ENCODE measurements at places on chromosomes 13 and 19. TPM values are rescaled to one million over a fixed set of nuclear protein-coding genes. Genes with fewer than 3 reads are reported as not detected.

The NCR1 gene
- not detected for total RNA-seq

The ZNF541 gene
- not detected for total RNA-seq

The LGI4 gene
- total RNA-seq = 15.9 TPM

DNA sequence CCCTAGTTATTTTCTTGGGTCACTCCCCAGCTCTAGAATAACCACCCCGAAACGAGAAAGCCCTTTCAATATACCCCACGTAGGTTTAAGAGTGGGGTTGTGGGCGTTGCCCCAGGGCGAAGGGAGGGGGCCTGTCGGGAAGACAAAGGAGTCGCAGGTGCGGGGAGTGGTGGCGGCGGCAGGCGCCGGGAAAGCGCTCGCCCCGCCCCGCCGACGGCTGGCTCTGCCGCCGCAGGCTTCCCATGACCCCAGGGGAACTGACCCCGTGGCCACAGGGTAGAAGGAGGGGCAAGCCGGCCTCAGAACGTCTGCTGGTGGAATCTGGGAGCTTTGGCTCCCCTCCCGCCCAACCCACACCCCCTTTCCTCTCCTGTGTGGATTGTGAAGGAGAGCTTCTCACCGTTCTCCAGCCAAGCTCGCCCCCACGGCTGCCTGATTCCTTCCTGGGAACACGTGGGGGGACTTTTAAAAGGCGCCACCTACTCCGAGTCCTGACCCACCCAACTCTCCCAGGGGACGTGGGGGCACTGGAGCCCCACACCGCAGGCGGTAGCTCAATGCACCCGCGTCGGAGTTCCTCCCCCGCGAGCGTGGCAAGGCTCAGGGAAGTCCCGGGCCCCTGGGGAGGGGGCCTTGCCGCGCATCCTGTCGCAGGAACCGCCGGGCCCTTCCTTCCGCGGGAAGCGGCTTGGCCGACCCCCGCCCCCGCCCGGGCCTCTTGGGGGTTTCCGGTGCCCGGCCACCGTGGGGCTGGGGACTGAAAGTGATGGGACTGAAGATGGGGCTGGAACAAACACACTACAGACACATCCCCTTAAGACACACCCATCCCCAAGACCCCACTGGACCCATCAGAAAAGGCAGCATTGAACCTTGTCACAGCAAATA, 5.5 kb downstream of the IER2 start:
- peak; percentile 72 for DNase-seq
- peaks cover 4% of the 10 kb centered on the region for H3K36me3 ChIP-seq
- peaks cover 51% of the 10 kb centered on the region for H3K4me1 ChIP-seq
- H3K27me3 ChIP-seq = peaks cover 12% of the 10 kb centered on the region
- peak overlapping the region; percentile 90 for H3K27ac ChIP-seq

DNA sequence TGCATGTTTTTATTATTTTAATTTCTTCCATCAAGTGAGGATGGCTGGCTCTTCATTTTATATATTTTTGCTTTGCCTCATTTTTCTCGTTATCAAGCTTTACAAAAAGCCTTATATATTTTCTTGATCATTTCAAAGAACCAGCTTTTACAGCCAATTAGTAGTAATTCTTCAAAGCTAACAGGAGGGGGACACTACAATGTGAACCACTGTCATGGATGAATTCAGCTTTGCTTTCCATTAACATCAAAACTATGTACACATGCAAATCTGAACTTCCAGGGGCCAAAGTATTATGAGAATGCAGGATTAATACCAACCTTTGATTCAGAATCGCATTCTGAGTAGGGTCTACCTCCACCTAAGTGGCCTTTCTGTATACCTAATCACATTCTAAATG, 11.1 kb downstream of the UQCRFS1 start:
- H3K36me3 ChIP-seq = no peaks in the 10 kb centered on the region
- H3K4me3 ChIP-seq = no peak overlapping the region
- no peaks in the 10 kb centered on the region for H3K27me3 ChIP-seq
- no peak overlapping the region for H3K27ac ChIP-seq
- H3K4me1 ChIP-seq = no peaks in the 10 kb centered on the region
- no peak for DNase-seq

DNA sequence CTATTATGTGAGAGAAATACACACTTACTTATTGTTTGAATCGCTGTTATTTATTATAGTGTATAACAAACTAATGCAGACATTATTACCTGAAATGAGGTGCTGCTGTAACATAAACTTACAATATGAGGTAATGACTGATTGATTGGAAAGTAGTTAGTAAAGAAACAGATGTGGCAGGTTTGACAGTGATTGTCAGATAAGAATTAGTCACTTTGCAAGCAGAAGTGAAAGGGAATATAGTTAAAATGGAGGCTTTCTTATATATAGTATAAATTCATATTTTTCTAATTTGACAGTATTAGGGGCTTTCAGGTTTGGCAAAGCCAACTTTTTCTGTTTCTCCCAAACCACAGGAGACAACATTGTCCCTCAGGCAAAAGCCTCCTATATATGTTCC, 20.6 kb downstream of the MIR17HG start:
- no peaks in the 10 kb centered on the region for H3K27me3 ChIP-seq
- no peak for DNase-seq
- H3K4me3 ChIP-seq = no peak overlapping the region
- no peak overlapping the region for H3K27ac ChIP-seq
- H3K36me3 ChIP-seq = no peaks in the 10 kb centered on the region
- H3K4me1 ChIP-seq = no peaks in the 10 kb centered on the region

- H3K27me3 ChIP-seq = peaks cover 28% of the 10 kb centered on the region
- peaks cover 11% of the 10 kb centered on the region for H3K4me1 ChIP-seq
- DNase-seq = no peak
- no peak overlapping the region for H3K4me3 ChIP-seq
- H3K36me3 ChIP-seq = peaks cover 3% of the 10 kb centered on the region
Observed at GRCh38 chr19:1456121-1456900, 6.4 kb downstream of the APC2 start.

DNA sequence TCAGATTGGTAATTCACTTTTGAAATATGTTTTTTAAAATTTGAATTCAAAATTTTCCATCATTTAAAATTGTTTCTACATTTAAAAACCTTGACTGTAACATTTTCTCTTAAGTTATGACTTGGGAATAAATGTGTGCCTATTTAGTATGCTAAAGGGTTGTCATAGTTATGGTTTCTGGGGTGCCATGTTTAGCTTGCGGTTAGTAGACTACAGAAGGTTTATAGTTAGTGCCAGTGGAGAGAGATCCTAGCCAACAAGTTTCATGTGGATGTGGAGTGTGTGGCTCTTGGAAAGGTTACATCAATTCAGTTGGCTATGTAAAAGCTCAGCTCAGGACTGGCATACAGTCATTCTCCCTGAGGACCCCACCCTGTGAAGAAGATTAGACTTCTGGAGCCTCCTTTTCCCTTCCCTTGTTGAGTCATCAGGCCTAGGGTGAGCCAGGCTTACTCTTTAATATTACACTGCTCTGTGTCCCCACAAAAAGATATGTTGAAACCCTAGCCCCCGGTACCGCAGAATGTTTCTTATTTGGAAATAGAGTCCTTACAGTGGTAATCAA, 20.4 kb downstream of the LMO7 start:
- no peaks in the 10 kb centered on the region for H3K4me1 ChIP-seq
- H3K36me3 ChIP-seq = no peaks in the 10 kb centered on the region
- no peaks in the 10 kb centered on the region for H3K27me3 ChIP-seq
- no peak overlapping the region for H3K27ac ChIP-seq
- no peak overlapping the region for H3K4me3 ChIP-seq
- no peak for DNase-seq

DNA sequence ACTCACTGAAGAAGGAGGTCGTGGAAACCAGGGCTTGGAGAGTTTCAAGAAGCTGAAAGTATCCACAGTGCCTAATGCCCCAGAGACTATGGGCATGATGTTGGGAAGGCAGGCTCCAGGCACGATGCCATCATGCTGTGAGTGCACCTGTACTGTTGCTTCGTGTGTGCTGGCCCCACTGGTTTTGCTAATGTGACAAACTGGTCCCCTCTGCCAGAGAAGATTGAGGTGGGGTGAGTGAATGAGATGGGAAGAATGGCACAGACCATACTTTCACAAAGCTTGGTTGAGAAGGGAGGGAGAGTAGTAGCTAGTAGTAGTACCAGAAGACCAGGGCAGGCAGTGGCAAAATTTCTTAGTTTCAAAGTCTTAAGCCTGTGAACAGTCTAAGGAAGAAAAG, 19.0 kb upstream of the POP4 start:
- no peaks in the 10 kb centered on the region for H3K36me3 ChIP-seq
- H3K4me1 ChIP-seq = peaks cover 4% of the 10 kb centered on the region
- no peak overlapping the region for H3K27ac ChIP-seq
- H3K27me3 ChIP-seq = peaks cover 86% of the 10 kb centered on the region
- no peak overlapping the region for H3K4me3 ChIP-seq
- DNase-seq = no peak

DNA sequence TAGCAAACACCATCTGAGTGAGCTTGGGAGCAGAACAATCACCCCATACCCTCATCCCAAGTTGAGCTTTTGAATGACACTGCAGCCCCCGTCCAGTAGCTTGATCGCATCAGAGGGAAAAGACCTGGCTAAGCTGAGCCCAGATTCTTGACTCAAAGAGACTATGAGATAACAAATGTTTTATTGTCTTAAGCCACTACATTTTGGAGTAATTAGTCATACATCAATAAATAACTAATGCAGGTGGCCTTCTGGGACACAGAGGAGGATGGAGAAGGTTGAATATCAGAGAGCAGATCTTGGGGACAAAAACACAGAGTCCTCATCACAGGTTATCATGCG, 24.6 kb upstream of the IGSF23 start:
- H3K27me3 ChIP-seq = peaks cover 27% of the 10 kb centered on the region
- H3K36me3 ChIP-seq = no peaks in the 10 kb centered on the region
- DNase-seq = no peak

GRCh38 chr19:926323-926588, 421 bp downstream of the ARID3A start:
- H3K36me3 ChIP-seq = no peaks in the 10 kb centered on the region
- no peak overlapping the region for H3K27ac ChIP-seq
- peaks cover 17% of the 10 kb centered on the region for H3K27me3 ChIP-seq
- DNase-seq = no peak
- H3K4me3 ChIP-seq = peak overlapping the region; percentile 79

GRCh38 chr13:34247596-34247995, 429.6 kb downstream of the RFC3 start:
- no peaks in the 10 kb centered on the region for H3K36me3 ChIP-seq
- no peak overlapping the region for H3K4me3 ChIP-seq
- peaks cover 4% of the 10 kb centered on the region for H3K4me1 ChIP-seq
- no peak overlapping the region for H3K27ac ChIP-seq
- no peaks in the 10 kb centered on the region for H3K27me3 ChIP-seq
- no peak for DNase-seq

DNA sequence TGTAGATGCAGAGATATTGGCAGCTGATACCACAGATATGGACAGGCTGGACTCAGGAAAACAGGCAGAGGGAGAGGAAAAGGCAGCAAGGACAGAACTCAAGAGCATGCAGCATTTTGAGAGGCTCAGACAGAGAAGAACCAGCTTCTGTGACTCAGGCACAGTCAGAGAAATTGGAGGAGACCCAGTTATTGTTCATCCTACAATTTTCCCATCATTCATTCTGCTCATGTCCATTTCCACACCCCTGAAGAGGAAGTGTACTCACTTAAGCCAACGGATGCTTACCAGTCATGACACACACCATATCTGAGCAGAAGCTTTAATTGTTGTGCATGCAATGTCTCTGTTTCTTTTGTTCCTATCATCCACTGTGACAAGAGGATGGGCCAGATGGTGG, 359.8 kb upstream of the HTR2A start:
- DNase-seq = no peak
- no peaks in the 10 kb centered on the region for H3K36me3 ChIP-seq
- H3K4me1 ChIP-seq = no peaks in the 10 kb centered on the region
- H3K27ac ChIP-seq = no peak overlapping the region
- no peaks in the 10 kb centered on the region for H3K27me3 ChIP-seq
- H3K4me3 ChIP-seq = no peak overlapping the region

GRCh38 chr13:109809216-109809932, 23.0 kb upstream of the IRS2 start:
- H3K27me3 ChIP-seq = no peaks in the 10 kb centered on the region
- no peak overlapping the region for H3K4me3 ChIP-seq
- DNase-seq = no peak
- no peak overlapping the region for H3K27ac ChIP-seq
- no peaks in the 10 kb centered on the region for H3K4me1 ChIP-seq

- no peak for DNase-seq
- H3K36me3 ChIP-seq = no peaks in the 10 kb centered on the region
- no peaks in the 10 kb centered on the region for H3K4me1 ChIP-seq
- H3K27me3 ChIP-seq = peaks cover 52% of the 10 kb centered on the region
Observed at GRCh38 chr19:57671124-57671895, 2.6 kb downstream of the ZSCAN4 start.
